Right ventricle myocardium superior (tissue), 1 donor: ENCODE measurements at places on chromosomes 1 and 21.

DNA sequence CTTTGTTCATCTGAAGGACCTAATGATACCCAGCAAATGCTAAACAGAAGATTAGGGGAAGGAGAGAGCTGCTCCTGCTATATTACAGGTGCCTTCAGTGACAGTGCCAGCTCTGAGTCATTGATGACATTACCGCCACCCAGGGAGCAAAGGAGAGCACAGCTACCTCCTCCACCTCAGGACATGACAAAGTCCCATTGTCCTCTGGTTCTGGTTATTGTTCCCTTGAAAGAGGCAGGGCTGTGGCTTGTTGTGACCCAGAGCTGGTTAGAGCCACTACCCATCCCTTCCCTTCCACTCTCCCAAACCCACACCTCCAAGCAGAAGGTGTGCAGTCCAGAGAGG lies 363.5 kb upstream of the DUSP10 start:
- no peak for DNase-seq

DNA sequence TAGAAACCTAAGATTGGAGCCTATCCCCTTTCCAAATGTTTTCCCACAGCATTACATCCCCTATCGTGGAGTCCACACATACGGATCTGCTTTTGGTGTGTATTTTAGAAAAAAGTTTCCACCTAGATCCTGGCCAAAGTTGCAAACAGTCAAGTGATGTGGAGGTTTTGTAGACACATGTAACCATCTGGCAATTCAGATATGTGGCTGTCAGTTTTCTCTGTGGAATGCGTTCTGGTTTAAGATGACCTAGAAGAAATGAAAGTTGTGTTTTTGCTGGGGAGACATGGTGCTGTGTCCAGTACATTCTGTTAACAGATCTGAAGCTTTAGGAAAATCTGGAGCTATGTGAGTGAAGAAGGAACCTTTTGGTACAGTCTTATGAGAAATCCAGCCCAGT lies 14.8 kb downstream of the RNF220 start:
- no peak for DNase-seq

DNA sequence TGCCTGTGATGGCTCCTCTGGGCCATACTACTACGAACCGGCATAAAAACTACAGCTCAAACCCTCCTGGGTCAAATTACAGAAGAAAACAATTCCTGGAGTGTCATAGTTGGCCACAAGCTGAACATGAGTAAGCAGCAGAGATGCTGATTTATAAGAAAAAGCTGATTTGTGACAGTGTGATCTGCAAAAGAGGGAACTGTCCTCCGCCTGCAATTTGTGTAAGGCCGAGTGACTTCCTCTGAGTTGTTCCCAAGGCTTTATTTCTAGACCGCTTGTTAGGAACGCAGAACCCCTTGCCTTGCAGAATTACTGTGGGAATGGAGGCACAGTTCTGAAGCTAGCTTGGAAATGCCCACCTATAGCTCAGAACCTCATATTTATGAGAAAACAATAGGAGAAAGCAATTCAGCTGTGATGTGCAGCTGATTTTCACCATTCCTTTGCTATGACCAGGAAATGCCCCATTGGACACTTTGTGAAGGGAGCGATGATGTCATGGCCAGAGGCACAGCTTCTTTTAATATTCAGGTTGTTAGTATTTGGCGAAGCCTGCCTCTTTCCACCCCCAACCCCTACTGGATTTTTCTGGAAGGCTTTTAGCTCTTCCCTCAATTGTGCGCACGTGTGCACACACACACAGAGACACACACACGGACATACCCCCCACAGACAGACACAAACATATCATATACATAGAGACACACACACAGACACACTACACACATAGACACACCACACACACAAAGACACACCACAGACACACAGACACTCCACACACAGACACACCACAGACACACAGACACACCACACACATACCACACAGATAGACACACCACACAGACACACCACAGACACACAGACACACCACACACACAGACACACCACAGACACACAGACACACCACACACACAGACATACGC lies 47.6 kb downstream of the IER5 start:
- no peak for DNase-seq

DNA sequence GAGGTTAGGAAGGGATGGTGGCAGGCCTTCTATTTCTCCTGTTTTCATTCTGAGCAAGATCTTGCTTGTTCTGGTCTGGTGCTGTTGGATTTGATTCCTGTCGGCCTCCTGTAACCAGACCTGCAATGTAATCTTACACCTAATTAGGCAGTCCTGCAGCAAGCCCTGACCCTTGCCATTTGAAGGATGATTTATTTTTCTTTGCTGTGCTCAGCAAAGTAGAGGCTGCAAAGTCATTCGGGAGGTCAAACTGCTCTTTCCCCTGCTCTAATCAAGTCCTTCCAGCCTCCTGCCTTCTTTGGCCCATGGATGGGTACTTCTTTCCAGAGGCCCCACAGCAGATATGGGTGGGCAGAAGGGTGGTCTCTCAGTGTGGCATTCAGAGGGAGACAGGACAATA lies 417.7 kb upstream of the USP24 start:
- no peak for DNase-seq

- no peak for DNase-seq
These were observed 18.3 kb downstream of the DEGS1 start for GRCh38 chr1:224201383-224201782.
